ENCODE measurements at places on chromosomes 1 and 21.

DNA sequence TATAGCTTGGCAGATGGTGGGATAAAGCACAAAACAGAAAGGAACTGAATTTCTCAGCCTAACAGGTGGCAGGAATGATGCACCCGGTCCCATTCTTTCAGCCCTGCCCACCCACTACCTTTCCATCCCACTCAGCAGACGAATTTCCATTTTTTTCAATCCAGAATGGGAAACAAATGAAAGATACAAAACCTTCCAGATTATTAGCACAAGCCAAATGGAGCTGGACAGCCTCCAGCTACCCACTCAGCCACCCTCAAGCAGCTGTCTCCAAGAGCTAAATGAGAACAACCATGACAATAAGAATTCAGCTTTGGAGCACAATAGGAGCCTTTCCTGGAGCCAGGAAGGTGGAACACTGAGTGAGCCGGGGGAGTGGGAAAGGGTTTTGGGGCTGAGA lies 96.3 kb upstream of the ST6GALNAC5 start:
- DNase-seq, result no peak

GRCh38 chr1:71647513-71648300 lies 566.9 kb upstream of the ZRANB2 start:
- DNase-seq, result no peak

- DNase-seq, result no peak
Observed at GRCh38 chr1:56797065-56797685, 22.0 kb downstream of the FYB2 start.

DNA sequence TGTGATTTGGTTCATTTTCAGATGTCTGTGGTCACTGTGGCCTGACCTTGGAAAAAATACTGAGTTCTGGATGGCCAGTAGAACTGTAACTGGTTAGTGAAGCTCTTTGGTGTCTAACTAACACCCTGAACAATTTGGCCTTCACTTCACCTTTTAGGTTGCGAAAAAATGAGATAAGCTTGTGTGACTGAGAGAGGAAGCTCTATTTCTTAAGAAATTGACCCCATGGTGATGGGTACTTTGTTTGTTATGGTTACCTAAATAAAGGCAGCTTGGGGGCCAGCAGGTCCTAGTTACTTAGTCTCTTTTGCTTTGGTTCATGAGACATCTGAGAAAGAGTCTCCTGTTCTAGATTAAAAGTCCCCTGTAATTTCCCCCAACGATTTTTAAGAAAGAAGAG lies 181.6 kb downstream of the ZNF326 start:
- peak; percentile 15 for DNase-seq

DNA sequence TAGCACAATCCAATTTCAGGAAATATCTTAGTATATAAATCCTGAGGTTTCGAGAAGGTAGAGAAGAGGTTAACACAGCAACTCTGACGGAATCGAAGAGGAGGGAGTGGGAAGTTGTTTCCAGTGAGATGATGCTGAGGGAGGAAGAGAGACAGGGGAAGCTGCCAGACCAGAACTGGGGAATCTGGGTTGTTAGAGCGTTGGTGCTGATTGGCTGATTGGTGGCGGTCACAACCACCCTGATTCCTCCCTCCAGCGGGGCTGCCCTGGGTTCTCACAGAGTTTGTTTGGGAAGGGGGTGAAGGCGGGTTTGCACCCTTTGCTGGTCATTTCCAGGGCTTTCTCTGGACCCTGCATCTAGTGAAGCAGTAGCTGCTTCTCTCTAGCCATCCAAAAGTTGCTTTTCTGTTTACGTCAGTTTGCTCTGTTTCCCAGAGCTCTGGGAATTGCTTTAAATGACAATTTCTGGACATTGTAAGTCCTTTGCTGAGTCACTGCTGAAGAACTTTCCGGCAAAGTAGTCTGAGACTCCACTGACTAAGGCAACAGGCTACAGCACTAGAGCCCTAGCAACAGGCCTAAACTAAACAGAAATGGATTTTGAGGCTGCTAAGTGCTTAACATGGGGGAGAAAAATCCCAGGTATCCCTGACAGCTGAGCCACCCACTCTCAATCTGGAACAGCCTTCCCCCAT lies 90.1 kb downstream of the TENT5C start:
- no peak for DNase-seq

DNA sequence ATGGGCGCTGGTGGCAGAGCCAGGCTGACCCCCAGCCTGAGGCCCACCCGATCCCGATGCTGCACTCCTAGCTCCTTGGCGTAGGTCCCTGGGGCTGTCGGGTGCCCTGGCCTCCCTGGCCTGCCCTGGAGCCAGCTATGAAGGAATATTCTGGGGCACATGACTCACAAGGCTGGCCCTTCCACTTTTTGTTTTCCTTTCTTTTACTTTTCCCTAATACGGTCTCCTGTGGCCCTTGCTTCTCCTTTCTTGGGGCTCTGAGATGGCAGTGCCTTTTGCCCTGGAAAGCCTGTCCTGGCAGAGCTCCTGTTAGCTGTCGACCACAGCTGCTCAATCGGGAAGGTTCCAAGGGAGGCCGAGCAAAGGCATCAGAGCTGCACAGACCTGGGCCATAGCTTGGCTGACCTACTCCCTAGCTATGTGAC lies 22.1 kb downstream of the ARHGEF10L start:
- DNase-seq, result peak; percentile 73

All from inflammatory macrophage treated with lipopolysaccharide for 4 hours (primary cell).